ENCODE measurements at places on chromosomes 5 and 9. TPM values are rescaled to one million over a fixed set of nuclear protein-coding genes. Genes with fewer than 3 reads are reported as not detected.

FRMPD1 gene
- not detected for total RNA-seq

NTNG2 gene
- total RNA-seq = 1.6 TPM

SPINK6 gene
- total RNA-seq = not detected

CDKN2B-AS1 gene
- 0.10 TPM for total RNA-seq

DOCK8 gene
- total RNA-seq = 130 TPM

PHF24 gene
- total RNA-seq = 0.23 TPM

ALDOB gene
- not detected for total RNA-seq

TTC33 gene
- total RNA-seq = 18.1 TPM

TMEM252 gene
- not detected for total RNA-seq

ZNF189 gene
- total RNA-seq = 7.7 TPM

C5orf58 gene
- not detected for total RNA-seq

IFNA21 gene
- not detected for total RNA-seq

KIF20A gene
- total RNA-seq = 59.1 TPM

PCDHA13 gene
- not detected for total RNA-seq

REEP2 gene
- 4.0 TPM for total RNA-seq

MARCOL gene
- not detected for total RNA-seq

Measured in activated naive CD8-positive, alpha-beta T cell treated with anti-CD3 and anti-CD28 coated beads for 36 hours (primary cell).